ENCODE measurements at places on chromosomes 5 and 9. TPM values are rescaled to one million over a fixed set of nuclear protein-coding genes. Genes with fewer than 3 reads are reported as not detected.

- no peak for DNase-seq
These were observed 83.3 kb upstream of the ANKRD55 start for GRCh38 chr5:56316299-56316994.

The ZBED3 gene
- 0.54 TPM for total RNA-seq

- DNase-seq, result no peak
These were observed 17.8 kb upstream of the CEP72 start for GRCh38 chr5:594226-594860.

The CTXN3 gene
- total RNA-seq, result not detected

- DNase-seq, result no peak
These were observed 149.9 kb upstream of the FBN2 start for GRCh38 chr5:128687930-128688329.

GRCh38 chr5:137399911-137400310, 99.2 kb downstream of the SPOCK1 start:
- DNase-seq, result no peak

DNA sequence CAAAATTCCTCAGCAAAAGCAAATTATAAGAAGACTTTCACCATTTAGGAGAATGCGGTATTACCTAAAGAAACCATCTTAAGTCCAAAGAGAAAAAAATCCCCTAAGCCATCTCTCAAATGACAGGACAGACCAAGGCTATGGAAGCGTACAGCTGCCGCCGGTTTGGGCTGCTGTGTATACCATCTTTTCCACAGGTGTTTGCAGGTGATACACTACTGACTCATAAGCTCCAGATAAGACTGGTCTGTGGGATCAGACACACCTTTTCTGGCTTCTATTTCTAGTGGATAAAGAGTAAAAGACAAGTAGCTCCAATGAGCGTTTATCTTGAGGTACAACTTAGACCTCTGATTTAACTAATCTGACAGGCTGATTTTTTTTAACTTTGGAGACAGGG, 7.7 kb downstream of the CDKN2AIPNL start:
- DNase-seq, result no peak

DNA sequence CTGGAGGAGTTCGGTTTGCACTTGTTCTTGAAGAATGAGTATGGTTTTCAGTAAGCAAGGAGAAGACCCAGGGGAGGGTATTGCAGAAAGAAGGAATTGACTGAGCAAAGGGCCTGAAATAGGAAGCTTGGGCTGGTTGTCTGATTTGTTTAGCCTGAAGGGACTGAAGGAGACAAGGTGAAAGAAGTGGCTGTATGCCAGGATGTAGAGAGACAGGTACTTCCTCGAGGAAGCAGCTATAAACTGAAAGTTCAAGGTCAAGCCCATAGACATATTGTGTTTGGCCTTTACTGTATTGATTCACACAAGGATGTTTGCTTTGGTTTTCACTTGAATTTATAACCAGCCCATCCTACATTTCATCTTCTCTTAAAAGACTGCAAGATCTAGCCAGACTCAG, 183.1 kb downstream of the PALM2AKAP2 start:
- DNase-seq, result no peak

The AGXT2 gene
- total RNA-seq, result not detected

The PLK2 gene
- total RNA-seq, result 92.3 TPM

DNA sequence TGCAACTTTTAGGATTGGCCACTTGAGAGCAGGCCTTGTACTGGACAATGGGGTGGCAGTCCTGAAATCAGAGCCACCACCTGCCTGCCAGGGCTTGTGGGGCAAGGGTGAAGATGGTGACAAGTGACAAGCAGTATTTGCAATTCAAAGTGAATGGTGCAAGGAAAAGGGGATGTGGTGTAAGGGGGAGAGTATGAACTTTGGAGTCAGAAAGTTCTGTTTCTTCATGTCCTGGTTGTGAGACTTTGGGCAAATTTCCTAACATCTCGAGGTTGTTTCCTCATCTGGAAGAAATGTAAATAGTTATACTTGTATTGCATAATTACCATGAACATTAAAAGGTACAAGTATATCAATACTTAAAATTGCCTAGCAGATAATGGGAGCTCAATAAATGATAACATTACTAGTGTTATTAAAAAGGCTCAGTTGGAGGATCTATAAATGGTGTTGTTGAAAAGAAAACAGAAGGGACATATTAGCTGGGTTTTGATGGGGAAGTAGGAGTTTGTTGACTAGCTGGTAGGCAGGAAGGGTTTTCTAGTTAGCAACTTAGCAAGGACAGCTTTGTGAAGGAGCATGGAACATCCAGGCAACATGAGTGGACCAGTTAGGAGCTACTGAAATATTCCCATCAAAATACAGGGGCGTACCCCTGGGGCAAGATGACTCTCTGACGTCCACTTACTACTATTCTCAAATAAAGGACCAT, 21.3 kb upstream of the MEGF9 start:
- DNase-seq, result peak; percentile 63

The CENPP gene
- 2.5 TPM for total RNA-seq

DNA sequence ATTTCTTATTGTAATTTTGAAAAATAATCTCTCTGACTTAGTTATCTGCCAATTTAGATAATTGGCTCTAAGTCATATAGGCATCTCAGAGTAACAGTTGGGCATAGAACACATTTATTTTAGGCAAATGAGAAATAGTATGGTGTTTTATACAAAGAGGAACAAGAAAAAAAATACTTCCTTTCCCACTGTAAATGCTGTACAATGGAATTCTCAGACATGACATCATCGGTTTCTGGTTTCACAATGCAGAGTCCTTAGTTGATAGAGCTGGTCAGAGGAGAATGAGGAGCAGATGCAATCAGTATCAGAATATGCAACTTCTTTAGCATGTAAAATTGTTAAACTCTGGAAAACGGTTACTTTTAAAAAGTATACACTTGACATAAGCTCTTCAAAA, 49.4 kb downstream of the PLK2 start:
- peak; percentile 80 for DNase-seq

DNA sequence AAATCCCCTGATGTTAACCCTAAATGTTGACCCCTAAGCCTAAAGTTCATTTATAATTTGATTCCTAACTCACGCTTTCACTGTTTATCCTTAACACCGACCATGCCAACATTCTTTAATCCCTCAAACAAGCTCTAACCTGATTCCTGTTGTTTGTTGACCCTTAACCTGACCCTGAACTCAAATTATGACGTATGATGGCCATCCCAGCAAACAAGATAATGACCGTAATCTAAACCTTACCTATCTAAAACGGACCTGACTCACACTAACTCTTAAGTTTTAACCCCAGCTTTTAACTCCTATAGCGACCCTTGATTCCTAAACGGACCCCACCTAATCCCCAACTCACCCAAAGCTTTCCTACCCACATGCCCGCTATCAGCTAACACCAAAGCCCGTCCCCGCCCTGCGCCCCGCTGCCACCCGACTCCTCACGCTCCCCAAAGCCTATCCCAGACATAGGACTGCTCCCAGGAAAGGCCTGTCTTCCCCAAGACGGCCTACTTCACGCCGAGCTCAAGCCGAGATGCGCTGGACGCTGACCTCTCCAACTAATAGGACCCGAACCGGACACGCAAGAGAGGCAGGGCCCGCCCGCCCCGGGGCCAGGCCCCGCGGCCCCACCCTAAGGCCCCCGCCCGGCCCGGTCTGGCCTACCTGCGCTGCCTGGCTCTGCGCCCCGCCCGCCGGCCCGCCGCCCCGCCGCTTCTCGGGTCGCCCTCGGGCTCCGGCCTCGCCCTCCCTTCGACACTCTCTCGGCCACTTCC, 395 bp downstream of the TLN1 start:
- DNase-seq, result no peak

The NNT gene
- total RNA-seq, result 27.2 TPM

DNA sequence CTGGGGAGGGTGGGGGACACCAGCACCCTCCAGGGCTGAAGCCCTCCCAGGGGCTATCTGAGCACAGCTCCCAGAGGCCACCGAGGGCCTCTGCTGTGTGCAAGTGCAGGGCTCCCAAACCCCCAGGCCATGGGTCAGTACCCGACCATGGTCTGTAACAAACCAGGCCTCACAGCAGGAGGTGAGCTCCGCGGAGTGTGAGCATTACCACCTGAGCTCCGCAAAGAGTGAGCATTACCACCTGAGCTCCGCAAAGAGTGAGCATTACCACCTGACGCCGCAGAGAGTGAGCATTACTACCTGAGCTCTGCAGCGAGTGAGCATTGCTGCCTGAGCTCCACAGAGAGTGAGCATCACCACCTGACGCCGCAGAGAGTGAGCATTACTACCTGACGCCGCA, 152.9 kb upstream of the IRX2 start:
- DNase-seq, result no peak

DNA sequence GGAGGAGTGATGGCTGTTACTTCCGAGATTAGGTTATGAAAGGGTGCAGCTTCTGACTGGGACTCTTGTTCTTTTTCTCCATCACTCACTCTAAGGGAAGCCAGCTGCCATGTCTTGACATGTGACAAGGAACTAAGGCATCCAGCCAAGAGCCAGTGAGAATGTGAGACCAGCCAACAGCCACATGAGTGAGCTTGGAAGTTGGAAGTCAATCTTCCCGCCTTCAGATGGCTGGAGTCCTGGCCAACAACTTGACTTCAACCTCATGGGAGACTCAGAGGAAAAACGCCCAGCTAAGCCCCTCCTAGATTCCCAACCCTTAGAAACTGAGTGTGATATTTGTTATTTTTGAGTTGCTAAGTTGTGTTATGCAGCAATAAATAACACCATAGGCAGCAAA, 201.1 kb downstream of the SNX18 start:
- DNase-seq, result peak; percentile 60

GRCh38 chr5:29005386-29005785, 1967.0 kb upstream of the CDH9 start:
- DNase-seq, result no peak

GRCh38 chr5:1208743-1209488, 7.5 kb downstream of the SLC6A19 start:
- DNase-seq, result peak; percentile 25

The SLC35D2 gene
- 12.3 TPM for total RNA-seq

The CDH9 gene
- total RNA-seq, result not detected

The LEAP2 gene
- not detected for total RNA-seq

- no peak for DNase-seq
These were observed 68.1 kb downstream of the ARHGEF28 start for GRCh38 chr5:73694089-73694488.

DNA sequence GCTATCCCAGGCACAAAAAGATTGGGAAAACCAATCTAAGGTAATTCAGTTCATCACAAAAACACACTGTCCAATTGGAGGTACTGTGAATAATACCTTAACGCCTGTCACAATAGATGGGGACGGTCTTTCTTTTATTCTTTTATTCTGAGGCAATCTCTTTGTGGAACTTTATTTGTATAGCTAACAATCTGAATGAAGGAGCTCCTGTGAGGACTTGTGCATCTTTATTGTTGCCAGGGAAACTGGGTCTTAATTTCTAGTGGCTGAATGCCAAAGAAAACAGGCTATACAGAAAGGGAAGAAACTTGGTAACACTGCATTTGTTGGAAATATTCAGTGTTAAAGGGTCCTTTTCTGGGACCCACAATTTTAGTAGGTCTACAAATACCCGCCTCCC, 546.9 kb upstream of the C9orf72 start:
- no peak for DNase-seq

DNA sequence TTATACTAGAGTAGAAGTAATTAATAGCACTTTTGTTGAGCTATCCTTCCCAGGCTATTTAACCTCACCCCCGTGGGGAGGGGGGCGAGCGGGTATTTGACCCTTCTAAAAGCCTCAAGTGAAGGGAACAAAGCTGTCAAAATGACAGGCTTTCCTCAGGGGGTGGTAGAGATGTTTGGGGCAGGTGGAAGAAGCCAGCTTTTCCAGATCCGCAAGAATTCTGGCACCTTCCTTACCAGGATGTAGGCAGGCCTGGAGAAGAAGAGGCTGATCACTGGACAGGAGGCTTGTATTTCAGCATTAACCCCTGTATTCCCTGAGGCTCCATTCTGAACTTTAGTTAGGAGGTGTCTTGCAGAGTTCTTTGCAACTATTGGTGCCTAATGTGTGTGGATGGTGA, 26.2 kb upstream of the MLANA start:
- DNase-seq, result no peak

DNA sequence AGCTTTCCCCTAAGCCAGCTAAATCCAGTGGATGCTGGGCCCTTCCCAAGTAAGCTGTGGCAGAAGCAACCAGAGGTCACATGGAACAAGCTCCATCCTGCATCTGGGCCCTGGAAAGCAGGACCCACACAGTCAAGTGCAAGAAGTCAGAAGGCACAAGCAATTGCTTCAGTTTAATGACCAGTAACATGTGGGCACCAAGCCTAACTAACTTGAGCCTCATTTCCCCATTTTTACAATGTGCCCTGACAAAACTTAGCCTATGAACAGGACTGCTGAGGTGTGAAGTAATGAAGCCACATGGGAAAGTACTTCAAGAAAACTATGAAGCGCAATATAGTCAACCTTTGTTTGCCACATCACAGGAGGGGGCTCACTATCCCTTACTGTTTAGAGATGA, 90.5 kb downstream of the TLE1 start:
- no peak for DNase-seq

DNA sequence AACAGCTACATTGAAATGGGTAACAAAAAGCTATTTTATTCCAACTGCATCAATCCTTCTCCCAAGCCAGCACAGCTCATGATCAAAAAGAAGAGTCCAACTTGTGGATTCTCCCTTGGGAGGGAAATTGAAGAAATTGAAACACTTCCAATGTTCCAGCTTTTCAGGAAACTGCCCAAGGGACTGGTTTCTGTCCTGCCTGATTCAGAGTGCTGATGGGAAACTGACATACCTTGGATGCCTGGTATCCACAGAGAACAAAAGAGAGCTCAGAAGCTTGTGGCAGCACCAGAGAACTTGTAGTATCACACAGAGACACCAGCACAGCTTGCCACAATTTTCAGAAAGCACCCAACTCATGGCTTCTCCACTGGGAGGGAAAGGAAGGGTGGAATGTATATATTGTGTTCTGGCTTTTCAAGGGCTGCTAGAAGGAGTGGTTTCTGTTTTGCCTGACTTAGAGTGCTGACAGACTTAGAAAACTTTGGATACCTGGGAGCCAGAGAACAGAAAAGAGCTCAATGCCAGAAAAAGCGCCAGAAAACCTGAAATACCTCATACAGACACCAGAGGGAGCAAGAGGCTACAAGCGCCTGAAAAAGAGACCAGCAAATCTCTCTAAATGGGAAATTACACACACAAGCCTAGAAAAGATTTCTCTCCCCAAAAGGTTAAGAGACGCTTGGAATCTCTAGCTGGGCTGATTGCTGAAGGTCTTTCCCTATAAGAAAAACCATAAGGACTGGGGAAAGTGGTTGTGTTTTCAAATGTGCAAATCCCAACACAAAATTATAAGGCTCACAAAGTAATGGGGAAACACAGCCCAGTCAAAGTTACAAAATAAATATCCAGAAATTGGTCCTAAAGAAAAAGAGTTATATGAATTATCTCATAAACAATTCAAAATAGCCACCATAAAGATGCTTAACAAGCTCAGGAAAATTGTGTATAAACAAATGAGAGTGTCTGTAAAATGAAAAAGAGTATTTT, 178.8 kb downstream of the SPOCK1 start:
- peak; percentile 69 for DNase-seq

GRCh38 chr5:123193176-123193575, 104.1 kb downstream of the PRDM6 start:
- DNase-seq, result no peak

DNA sequence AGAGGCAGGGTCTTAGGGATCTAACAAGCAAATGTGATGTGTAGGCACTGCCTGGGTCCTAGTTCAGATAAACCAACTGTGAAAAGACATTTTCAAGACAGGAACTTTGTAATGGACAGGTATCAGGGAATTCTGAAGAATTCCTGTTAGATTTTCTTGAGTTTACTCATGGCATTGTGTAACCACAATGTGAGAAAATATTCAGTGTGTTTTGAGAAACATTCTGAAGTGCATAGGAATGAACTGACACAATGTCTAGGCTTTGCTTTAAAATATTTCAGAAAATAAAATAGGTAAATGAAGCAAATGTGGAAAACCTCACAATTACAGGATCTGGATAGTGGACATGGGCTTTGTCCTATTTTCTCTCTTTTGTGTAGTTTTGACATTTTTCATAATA, 15.2 kb upstream of the AFAP1L1 start:
- peak; percentile 51 for DNase-seq

The SPTAN1 gene
- total RNA-seq, result 275 TPM

All from GM23248 (cell line).